OCI-M1 (cell line): ENCODE measurements at places on chromosomes 2 and 18.

DNA sequence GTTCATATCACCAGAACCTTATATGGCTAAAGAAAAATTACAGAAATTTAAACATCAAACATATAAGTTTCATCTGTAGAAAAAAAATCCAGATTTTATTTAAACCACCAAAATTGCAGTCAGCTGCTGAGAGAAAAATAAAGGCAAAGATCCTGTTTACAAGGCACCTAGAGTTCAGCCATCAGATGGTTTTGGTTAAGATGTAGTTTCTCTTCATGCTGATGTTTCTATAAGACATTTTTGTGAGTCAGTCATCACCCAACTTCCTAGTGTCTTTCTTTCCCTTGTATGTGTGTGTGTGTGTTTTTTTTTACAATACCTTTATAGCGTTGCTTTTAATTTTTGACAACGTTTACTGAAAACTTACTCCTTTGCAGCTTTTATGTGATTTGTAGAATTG lies 26.1 kb upstream of the MMADHC start:
- DNase-seq, result no peak

GRCh38 chr2:238286987-238287736 lies 1.2 kb downstream of the PER2 start:
- DNase-seq, result no peak

- DNase-seq, result no peak
Measured at GRCh38 chr2:238646281-238646680, 201.6 kb upstream of the TWIST2 start.

- no peak for DNase-seq
Measured at GRCh38 chr18:62437235-62438017, 85.4 kb upstream of the ZCCHC2 start.

- no peak for DNase-seq
Measured at GRCh38 chr2:64643838-64644457, 9.8 kb downstream of the SERTAD2 start.

DNA sequence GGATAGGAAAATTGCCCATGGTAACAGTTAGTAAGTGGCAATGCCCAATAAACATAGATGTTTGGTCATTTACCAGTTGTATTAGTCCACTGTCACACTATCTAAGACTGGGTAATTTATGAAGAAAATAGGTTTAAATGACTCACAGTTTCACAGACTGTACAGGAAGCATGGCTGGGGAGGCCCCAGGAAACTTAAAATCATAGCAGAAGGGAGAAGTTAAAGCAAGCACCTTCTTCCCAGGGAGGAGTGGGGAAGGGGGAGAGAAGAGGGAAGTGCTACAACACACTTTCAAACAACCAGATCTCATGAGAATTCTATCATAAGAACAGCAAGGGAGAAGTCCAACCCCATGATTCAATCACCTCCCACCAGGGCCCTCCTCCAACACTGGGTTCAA lies 23.4 kb downstream of the NR4A2 start:
- no peak for DNase-seq

- DNase-seq, result peak; percentile 83
Measured at GRCh38 chr2:189580241-189580651, 340 bp downstream of the SLC40A1 start.

GRCh38 chr2:186256540-186256939 lies 229.5 kb upstream of the ZC3H15 start:
- DNase-seq, result peak; percentile 79

- DNase-seq, result no peak
Measured at GRCh38 chr2:15993666-15994065, 53.3 kb downstream of the MYCN start.

DNA sequence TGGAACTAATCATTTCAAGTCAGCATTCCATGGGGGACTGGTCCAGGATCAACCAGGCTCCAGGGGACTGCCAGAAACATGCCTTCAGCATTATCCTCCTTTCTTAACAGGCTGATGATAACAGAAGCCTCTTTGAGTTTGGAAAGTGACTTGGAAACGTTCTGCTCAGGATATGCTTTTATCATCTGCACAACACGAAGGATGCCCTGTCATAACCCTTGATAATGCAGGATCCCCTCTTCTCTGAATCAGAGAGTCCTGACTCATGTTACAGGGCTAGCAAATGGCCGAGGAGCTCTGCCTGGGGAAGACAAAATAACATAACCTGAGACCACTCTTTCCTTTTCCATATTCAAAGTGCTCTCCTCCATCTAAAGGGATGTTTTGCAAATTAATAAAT lies 6.7 kb downstream of the SCYGR3 start:
- DNase-seq, result no peak

DNA sequence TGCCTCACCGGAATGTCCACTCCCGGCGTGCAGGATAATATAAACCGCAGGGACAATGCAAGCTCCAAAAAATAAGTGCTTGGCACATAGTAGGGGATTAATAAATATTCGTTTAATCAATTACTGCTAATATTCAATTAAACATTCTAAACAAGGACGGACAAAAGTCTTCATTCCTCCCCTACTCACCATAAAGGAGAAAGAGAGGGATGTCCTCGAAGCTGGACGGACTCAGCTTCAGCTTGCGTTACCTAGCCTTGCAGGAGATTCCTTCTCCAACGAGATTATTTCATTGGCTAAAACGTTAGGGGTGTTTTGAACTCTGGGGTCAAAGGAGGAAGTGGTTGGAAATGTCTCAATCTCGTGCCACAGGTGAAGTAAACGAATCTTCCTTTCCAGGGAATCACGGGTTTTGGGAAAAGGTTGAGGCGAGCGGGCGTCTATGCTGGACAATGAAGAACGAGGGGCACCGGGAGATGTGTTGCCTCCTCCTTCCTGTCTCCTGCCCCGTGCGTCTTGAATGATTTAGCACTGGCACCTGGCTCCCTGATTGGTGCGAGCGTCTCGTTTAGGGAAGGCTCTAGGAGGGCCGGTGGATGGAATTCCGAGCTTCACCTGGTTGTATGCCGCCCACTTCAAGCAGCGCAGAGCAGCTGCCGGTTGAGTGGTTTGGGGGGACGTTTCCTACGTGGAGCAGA lies 2.0 kb upstream of the GAD1 start:
- no peak for DNase-seq

- no peak for DNase-seq
Measured at GRCh38 chr2:143264851-143265250, 135.6 kb downstream of the ARHGAP15 start.

DNA sequence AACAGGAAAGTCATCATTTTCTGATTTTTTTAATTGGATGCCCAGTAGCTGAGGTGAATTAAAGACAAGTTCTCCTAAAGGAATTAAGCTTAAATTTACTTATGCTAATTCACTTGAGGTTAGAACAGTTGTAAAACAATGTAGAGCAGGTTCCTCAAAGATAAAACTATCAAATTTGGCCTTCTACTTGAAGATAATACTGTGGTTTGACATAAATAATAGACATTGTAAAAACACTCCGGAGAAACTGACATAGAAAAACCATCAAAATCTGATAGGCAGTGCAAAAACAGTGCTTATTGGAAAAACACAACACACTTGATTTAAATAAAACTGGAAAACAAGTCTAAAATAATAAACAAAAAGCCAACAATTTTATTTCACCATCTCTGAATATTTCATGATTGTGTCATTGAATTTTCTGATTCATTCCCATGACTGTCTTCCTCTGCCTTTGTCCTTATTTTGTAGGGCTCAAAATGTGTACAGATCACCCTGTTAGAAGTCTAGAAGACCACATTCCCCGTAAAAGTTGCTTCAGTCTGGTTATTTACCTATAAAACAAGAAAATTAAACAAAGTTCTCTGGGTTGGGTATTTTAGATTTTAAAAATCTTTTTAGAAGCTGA lies 28.3 kb upstream of the SLC40A1 start:
- peak; percentile 89 for DNase-seq

DNA sequence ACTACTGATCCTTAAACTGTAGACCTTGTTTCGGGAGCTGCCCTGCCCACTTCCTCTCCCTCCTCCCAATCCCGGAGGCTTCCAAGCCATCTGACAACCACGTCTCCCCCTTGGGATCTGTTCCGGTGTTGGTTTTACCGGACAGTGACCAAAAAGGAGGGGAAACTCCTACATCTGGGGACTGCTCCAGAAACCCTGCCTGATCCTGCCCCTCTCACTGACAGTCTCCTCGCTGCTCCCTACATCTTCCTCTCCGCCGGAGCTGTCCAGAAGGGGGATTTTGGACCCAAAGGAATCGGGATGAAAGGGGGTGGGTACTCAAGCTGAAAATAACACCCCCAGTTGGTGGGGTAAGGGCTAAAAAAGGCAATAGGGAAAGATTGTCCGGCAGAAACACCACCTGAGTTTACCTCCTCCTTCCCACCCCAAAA lies 1.5 kb downstream of the INO80D start:
- DNase-seq, result peak; percentile 66

- DNase-seq, result peak; percentile 14
Measured at GRCh38 chr2:241506793-241507429, 1.5 kb downstream of the STK25 start.

GRCh38 chr2:123688231-123688940 lies 336.7 kb upstream of the CNTNAP5 start:
- DNase-seq, result no peak

DNA sequence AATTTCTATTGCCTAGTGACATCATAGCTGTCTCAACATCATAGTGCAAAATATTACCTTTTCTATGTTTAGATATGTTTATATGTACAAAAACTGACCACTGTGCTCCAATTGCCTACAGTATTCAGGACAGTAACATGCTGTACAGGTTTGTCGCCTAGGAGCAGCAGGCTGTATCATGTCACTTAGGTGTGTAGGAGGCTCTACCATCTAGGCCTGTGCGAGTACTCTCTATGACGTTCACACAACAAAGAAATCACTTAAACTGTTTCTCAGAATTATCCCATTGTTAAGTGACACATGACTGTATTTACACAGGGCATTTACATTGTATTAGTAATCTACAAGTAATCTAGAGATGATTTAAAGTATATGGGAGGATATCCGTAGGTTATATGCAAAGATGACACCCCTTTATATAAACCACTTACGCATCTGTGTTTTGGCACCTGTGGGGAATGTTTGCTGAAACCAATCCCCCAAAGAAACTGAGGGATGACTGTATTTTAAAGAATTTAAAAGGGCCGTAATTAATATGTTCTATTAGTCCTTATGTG lies 24.7 kb downstream of the IL1R2 start:
- DNase-seq, result no peak

DNA sequence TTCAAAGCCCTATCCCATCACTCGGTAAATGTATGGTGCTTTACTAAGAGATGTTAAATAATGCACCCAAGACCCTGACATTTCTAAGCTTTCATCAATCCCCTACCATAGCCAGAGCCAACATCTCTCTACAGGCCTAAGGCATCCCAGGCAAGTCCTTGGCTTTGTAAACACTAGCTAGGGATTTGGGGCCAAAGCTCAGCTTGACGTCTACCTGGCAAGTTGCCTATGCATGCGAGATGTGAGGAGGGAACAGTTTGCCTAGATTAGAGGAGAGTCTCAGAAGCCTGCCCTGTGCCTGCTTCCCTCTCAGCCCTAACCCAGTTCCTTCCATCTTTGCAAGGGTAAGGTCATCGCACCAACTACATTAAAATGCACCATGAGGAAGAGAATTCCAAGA lies 221.5 kb upstream of the NCKAP5 start:
- no peak for DNase-seq

DNA sequence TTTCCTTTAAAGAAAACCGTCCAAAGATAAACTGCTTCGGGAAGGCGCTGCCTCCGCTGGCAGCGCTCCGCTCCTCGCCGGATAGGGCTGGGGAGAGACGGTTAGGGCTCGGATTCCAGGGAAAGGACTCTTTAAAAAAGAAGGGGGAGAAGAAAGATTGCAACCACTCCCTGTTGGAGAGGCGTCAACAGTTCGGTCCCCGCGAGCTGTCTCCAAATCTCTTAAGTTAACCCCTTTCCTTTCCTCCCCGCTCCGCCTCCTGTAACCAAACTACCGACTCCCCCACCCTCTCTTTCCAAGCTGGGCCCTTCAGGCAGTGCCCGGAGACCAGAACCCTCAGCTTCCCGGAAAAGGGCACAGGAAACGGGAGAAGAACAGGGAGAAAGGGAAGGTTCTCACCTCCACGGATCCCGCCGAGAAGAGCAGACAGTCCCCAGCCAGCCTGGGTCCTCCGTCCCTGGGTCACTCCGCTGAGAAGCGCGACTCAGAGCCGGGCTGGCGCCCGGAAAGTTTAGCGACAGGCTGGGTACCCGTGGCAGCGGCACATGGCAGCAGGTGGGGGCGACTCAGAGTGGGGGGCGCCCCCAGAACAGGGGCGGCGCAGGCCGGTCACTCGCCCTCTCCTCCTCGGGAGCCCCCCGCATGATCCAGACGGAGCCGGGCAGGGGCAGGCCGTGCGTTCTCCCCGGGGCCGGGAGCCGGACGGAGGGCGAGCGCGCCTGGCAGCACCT lies 675 bp downstream of the FZD5 start:
- DNase-seq, result peak; percentile 70

- no peak for DNase-seq
Measured at GRCh38 chr2:142714600-142714999, 162.9 kb upstream of the KYNU start.

DNA sequence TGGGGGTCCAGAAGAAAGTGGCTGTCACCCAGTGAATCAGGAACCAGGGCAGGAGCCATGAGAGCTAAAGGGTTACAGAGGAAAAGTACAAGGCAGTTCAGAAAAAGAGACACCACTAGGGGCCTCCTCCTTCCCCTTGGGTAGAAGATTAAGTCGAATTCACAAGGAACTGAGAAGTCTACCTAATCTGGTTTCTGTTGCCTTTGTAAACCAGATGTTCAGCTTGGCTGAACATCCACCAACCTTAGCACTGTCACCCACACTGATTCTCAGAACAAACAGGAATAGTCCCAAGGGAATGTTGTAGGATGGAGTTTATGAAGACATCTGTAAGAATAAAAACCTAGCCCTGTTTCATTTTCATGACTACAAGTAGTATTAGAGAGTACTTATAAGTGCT lies 90.4 kb upstream of the NOSTRIN start:
- DNase-seq, result peak; percentile 63

DNA sequence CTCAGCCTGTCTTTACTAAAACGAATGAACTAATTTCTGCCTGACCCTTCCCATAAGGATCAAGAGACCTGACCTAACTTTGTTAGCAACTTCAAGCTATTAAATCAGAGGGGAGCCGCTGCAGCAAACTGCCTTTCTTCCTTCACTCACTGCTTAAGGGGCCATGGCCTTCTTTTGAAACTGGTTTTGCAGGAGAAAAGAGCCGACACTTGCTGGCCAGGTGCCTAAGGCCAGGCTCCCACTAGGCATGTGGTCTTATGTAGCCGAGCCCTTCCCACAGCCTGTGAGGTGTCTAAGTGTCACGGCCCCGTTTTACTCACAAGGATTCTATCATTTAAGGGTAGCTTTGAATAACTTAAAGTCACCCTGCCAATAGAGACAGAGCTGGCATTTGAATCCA lies 130.8 kb downstream of the ZNF236 start:
- no peak for DNase-seq

GRCh38 chr2:168773719-168774521 lies 28.5 kb upstream of the NOSTRIN start:
- peak; percentile 93 for DNase-seq

GRCh38 chr2:181174611-181175580 lies 194.5 kb downstream of the UBE2E3 start:
- DNase-seq, result peak; percentile 78
